ENCODE measurements at places on chromosomes 1 and 21.

DNA sequence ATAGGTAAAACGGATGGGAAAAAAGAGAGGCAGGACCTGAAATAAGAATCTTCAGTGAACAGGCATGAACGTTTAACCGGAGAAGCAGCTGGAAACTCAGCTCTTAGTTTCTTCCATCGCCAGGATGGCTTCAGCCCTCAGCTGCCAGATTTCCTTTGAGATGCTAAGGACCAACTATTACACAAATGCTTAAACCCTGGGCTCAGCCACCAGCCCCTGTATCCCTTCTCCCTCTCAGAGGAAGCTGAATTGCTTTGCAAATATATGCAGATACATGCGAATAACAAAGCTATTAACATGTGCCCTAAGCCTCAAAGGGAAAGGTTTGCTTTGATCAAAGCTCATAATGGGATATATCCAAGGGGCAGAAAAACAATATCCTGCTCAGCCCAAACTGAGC is 515.1 kb downstream of the OMA1 start:
- no peak for DNase-seq

GRCh38 chr1:235270625-235271024 is 57.4 kb downstream of the ARID4B start:
- no peak for DNase-seq

DNA sequence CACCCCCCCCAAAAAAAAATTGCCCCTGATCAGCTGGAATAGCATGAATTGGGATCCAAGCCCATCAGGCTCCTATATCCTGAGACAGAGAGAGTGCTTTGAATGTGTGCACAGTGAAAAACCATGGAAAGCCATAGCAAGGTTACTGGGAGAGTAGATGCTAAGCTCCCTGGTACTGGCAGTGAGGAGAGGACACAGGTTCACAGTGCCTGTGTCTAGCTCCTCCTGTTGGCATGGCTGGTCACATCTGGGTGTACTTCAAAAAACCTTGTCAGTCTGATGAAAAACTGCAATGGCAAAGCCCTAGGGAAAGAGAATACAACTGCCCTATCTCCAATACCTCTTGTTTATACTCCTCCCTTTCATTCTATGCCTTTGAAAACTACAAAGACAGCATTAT is 12.9 kb downstream of the COPA start:
- no peak for DNase-seq

DNA sequence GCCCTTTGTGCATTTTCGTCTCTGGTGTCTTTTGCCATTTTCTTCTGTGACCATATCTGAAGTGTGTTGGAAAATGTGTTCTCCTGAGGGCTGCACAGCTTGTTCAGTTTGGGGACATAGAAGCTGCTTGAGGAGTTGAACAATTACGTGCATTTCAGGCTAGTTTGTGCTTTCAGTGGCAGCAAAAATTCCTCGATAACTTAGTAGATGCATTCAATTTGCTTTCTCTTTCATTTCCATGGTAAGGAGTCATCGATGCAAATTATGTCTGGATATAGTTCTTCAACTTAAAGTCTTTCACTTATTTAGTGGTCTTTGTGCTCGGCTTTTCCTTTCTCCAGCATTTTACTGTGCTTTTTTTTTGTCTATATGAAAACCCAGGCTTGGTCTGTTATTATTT is 441.5 kb downstream of the PLA2G4A start:
- no peak for DNase-seq

- no peak for DNase-seq
These were observed 4.8 kb upstream of the MMEL1 start for GRCh38 chr1:2637442-2638145.

GRCh38 chr1:216140730-216141524 is 282.3 kb downstream of the USH2A start:
- peak; percentile 9 for DNase-seq

GRCh38 chr21:45335761-45336534 is 48.3 kb upstream of the POFUT2 start:
- DNase-seq = no peak

DNA sequence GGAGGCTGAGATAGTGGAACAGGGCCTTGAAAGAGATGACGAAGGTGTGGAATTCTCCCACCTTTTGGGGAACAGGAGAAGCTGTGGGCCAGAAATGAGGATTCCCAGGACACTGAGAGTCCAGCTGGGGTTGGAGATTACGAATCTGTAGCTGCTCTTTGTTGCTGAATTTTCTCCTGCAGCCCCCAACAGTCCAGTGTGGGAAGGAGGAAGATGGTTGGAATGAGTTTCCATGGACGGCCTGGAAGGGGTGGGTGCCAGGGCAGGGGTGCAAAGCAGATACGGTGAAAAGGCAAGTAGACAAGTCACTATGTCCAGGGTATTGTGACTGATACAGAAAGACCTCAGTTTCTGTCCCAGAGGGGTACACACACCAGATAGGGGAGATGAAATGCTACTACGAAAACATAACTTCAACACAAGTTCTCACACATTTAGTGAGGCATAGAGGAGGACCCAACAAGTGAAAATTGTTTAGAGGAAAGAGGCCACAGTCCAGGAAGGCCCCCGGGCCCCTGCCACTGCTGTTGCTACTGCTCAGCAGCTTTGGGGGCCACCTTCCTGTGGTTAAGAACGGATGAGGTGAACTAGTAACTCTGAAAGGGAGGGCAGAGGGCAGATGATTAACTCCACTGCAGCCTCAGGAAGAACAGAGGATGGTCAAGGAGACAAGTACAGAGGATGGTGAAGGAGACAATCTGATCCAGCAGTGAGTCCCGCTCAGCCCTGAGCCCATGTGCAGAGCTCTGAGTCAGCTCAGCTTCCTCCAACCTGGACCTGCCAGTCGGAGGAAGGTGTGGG is 7.3 kb downstream of the CD244 start:
- no peak for DNase-seq

- peak; percentile 79 for DNase-seq
These were observed 182.3 kb upstream of the GALNT2 start for GRCh38 chr1:229884765-229885164.

GRCh38 chr1:177181631-177182291 is 11.0 kb downstream of the BRINP2 start:
- DNase-seq = peak; percentile 59

GRCh38 chr1:56139836-56140235 is 439.5 kb downstream of the PLPP3 start:
- DNase-seq = no peak

DNA sequence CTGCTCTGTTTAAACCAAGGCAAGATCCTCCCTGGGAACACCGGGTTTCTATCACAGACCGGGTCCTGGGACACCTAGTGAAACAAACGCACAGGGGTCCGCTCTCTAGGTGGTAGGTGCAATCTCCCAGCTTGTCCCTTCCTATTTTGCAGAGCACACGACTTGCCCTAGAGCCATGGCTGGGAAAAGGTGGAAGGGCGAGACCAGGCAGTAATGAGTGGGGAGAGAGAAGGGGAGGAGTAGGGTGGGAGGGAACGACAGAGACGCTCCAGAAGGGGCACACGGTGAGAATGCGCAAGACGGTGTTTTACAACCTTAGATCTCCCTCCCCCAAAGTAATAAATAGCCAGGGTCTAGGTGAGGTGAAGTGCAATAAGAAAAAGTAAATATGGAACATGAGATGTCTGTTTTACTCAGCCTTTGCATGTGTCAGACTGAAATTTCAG is 9.3 kb upstream of the ARHGAP29 start:
- DNase-seq = no peak

GRCh38 chr1:2231532-2232254 is 3.6 kb downstream of the SKI start:
- DNase-seq = no peak

DNA sequence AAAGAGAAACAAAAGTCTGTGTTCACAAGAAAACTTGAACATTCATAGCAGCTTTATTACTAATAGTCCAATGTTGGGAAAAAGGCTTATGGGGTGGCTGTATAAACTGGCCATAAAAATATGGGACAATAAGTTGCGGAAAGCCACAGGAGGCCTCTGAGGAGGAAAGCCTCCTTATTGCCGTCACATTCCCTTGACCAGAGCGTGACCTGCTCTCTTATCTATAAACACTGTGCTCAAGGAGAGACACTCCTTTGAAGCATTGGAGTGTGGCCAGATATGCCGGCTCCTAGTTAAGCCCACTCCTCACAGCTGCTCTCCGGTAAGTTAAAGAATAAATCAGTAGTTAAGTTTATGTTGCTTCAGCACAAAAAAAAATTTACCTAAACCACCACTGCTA is 19.7 kb downstream of the OR6Y1 start:
- no peak for DNase-seq

GRCh38 chr1:233005703-233006102 is 55.3 kb downstream of the NTPCR start:
- DNase-seq = no peak

GRCh38 chr1:242568666-242569065 is 44.2 kb upstream of the PLD5 start:
- DNase-seq = no peak

GRCh38 chr1:60911966-60912697 is 170.2 kb upstream of the NFIA start:
- no peak for DNase-seq

DNA sequence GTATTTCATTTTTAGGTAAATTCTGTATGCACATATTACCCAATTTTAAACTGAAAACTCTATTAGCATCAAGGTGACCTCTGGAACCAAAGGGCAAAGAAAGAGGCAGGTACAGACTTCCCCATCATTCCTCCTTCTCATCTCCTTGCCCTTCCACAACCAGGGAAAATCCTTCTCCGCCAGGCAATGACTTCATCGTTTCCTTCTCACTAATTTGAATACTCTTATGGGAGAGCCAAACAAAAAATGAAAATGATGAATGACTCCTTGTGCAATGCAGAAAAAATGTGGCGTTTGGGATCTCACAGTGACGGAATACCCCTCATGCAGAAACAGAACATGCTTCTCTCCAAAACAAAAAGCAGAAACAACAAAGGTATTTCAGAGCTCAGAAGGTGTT is 83.7 kb downstream of the HLCS start:
- no peak for DNase-seq

GRCh38 chr1:229625071-229625914 is 629 bp downstream of the TAF5L start:
- peak; percentile 70 for DNase-seq

DNA sequence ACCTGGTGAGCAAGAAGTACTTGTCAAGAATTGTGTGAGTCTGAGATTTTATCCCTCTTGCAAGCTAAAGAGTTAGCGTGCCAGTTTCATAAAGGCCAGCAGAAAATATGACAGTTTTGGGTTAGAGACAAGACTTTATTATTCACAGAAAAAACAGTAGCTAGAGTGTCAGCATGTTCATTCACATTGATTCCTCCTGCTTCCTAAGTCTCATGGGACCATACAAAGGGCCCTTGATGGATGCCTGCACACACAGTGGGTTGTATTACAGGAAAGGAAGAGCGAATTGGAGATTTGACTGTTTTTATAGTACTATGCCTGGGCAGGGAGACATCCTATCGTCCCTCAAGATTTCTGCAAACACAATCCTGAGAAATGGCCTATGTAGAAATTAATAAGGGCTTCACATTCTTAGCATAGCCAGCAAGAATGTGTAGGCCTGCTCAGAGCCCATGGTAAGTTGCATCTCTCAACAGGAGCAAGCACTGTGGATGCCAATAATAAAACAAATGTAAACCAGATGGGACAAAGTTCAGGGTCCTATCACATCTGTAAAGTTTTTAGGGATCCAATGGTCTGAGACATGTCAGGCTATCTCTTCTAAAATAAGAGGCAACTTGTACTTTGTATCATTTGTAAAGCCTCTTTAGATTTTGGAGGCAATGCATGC is 4.0 kb upstream of the ASPM start:
- DNase-seq = no peak

DNA sequence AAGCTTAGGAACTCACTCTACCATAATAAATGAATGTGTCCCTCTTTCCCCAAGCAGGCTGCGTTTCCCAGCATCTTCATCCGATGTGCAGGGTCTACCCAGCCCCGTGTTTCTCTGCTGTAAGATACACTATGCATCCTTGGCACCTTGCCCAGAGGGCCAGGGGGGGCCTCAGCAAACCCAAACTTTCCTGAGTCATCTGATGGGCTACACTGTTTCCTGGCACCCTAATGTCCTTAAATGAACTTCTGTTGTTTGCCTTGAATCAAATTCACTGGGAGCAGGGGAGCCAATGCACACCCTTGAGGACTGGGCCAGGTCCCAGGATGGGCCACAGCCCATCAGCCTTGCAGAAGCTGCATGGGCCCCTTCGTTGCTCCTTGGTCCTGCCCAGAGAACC is 145.5 kb downstream of the IGSF21 start:
- no peak for DNase-seq

DNA sequence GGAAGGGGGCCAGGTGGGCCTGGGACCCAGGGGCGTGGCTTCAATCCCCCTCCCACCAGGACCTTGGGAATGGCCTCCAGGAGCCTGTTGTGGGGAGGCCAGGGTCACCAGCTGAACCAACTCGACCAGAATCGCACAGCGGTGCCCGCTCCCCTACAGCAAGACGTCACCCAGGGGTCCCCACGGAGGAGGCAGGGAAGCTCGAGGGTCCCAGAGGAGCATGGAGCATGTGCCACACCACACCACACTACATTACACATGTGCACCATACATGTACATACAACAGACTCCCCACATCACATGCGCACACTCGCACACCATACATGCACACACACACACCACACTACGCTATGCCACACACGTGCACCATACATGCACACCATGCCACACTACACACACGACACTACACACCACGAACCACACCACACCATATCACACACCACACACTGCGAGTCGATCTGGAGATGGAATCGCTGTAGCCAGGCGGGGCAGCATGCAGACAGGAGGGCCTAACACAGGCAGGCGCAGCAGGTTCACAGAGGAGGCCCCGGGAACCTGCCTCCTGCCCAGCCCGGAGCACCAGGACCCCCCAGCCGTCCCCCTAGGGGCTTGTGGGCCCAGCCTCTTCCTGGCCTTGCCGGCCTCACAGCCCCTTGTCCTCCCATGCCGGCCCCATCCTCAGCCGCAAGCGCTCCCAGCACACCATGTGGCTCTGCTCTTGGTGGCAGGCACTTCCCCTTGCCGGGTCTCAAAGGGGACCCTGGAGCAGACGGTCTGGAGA is 596 bp downstream of the ITGB2 start:
- no peak for DNase-seq

- peak; percentile 33 for DNase-seq
These were observed 652 bp downstream of the ARL8A start for GRCh38 chr1:202143768-202144401.

All from NCI-H2081 (cell line).